Gastroesophageal sphincter (tissue), 4 donors: ENCODE measurements at places on chromosomes 2 and 18.

DNA sequence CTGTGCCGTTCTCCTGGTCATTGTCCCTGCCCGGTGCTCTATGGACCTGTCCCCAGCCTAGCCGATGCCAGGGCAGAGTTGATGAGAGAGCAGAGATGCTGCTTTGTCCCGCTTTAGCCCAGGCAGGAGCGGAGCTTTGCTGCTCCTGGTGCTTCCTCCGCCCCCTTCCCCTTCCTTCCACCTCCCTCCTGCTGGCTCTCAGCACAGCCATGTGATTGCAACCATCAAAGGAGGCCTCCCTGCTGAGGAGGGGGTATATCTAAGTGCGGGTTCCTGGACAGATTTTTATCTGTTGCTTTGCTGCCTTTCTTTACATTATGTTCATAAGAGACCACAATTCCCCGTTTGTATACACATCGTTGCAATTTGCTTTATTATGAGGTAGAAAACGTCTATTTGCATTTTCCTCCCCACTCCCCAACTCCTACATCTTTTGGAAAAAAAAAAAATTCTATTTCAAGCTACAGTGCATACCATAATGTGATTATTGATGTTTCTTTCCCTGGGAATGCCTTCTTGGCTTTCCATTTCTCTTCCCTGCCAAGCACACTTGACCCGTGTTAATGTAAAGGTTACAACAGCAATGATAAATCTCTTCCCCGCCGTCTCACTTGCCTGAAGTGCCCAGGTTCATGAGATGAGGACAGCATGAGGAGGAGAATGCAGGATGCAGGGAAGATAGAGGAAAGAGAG lies 25.4 kb downstream of the ALPK2 start:
- no peak for ATAC-seq

DNA sequence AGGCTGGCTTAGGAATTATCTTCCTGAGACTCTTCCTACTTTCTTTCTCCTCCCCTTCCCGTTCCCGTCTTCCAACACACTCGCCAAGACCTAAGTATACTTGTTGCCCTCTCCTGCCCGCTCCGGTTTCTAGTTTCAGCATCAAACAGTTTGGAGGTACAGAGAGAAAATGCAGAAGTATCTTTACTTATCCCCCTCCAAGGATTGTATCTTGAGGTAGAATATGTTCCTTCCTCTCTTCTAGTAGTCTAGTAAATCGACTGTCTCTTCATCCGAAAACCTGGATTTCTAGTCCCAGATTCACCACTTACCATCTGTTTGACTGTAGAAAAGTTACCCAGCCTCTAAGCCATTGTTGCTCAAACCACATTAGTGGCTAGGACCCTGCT lies 755 bp downstream of the EIF4E2 start:
- ATAC-seq, result no peak

DNA sequence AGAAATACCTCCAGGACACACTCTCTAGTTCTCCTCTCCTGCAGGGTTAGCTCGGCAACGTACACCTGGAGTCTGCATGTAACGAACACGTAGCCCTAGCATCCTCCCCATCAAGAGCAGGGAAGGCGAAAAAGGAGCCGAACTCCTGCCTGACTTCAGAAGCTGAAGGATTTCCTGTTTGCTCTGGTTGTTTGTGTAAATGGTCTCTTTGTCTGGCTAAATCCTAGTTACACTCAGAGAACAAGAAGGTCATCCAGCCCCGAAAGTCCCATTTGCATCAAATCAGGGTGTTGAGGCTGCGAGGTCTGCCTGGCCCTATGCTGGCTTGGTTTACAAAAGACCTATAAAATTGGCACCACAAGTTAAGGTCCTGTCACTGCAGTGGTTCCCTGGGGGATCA lies 66.4 kb upstream of the POMC start:
- no peak for ATAC-seq

- no peak for ATAC-seq
Observed at GRCh38 chr2:8322634-8323033, 359.2 kb upstream of the ID2 start.

DNA sequence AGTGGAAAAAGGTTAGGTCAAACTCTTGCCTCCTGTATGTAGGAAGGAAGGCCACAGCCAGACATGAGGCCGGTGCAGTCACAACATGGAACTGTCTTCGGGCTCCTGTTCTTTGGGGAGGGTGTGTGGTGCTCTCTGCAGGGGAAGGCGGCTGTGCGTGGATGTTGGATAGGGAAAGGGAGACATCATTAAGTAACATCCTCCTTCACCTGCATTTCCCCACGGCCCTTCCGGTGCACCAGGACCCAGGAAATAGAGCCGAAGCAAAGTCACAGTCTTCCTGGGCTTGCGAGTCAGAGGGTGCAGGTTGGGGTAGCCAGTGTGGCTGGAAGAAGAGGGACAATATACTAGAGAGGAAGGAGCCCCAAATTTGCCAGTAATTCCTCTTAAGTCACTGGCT lies 78.9 kb upstream of the SMAD7 start:
- ATAC-seq, result no peak

DNA sequence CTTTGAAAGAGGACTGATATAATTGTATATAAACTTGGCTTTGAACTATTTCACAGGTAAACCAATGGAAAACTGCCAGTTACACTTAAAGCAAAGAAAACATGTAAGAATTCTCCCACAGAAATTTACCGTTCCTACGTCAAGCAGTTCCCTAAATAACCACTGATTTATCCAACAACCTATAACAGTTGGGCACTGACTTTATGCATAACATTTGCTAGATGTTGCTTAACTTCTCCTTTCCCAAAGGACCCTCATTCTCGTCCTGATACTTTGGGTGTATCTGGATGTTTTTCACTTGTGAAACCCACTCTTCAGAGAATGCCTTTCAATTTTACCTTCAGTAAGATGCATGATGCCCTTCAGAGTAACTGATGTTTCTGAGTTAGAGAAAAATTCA lies 43.8 kb downstream of the STAT1 start:
- ATAC-seq, result no peak

DNA sequence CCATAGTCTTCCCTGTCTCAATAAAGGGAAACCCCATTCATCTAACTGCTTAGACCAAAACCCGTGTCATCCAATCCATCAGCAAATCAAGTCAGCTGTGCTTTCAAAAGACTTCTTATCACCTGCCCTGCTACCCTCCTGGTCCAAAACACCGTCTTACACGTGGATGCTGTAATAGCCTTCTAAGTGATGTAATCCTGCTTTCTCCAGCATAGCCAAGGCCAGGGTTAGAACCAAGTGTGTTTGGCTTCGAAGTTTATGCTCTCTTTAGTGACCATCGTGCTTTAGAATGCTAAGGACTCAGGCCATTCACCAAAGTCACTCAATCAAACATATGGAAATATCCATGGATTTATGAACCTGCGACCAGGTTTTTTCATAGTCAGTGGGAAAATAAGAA lies 25.5 kb downstream of the NEB start:
- ATAC-seq, result no peak

DNA sequence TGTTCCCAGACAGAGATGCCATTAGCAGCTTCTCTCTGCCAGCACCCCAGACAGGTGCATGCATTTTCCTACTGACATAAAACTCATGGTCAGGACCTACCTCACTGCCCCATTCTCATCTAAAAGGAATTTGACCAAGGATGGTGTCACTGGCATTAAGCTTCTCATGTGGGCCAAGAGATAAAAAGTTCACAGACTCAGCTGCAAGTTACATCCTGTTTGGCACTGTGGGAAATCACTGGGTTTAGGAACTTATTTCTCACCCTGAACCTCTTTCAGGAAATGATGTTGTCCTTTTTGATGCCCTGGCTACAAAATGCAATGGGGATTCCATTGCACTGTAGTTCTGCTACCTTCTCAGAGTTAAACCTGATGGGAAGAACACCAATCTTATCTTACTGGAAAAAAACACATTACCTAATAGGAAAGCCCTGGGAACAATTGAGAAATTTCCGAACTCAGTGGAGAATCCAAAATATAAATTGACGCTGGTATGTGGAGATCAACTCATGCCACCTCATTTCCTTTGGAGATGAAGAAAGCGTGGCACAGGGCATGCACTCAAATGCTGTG lies 252.1 kb upstream of the COPS8 start:
- peak; percentile 31 for ATAC-seq

- ATAC-seq, result no peak
Observed at GRCh38 chr2:54585136-54585733, 129.1 kb downstream of the SPTBN1 start.

DNA sequence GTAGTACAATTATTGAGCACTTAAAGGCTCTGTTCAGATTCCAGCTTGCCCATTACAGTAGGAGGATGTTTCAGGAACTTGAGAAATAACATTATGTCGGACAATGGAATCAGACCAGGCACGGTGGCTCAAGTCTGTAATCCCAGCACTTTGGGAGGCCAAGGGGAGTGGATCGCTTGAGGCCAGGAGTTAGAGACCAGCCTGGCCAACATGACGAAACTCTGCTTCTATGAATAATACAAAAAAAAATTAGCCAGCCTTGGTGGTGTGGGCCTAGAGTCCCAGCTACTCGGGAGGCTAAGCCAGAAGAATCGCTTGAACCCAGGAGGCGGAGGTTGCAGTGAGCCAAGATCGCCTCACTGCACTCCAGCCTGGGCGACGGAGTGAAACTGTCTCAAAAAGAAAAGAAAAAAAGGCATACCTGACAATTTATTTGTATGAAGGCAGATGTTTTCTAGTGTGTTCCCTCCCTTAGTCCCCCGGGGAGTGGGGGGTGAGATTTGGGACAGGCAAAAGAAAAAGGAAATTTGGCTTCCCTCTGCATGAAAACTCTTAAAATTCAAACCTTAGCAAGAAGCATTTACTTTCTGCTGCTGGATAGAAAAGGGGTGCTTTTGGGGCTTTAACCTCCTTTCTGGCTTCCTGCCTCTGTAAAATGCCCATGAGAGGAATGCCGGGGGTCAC lies 13.7 kb upstream of the ZNF532 start:
- peak; percentile 72 for ATAC-seq

GRCh38 chr18:44805176-44805575 lies 124.5 kb downstream of the SETBP1 start:
- no peak for ATAC-seq

- ATAC-seq, result no peak
Observed at GRCh38 chr2:111116011-111116746, 4.5 kb upstream of the BCL2L11 start.

GRCh38 chr2:234324116-234324515 lies 172.8 kb downstream of the ARL4C start:
- ATAC-seq, result no peak

DNA sequence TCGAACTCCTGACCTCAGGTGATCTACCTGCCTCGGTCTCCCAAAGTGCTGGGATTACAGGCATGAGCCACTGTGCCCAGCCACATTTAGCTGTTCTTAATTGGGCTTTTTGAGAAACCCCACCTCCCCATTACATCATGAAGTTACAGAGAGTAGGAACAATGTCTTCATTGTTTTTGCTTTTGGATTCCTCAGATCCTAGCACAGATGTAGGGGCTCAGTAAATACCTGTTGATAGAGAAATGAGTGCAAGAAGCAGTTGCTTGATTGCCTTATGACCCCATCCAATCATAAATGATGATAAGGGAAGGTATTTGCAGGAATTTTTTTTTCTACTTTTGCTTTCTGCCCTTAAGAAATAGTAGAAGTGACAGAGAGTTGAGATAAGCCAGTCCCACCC lies 25.4 kb downstream of the GREB1L start:
- ATAC-seq, result no peak

GRCh38 chr2:134634054-134634753 lies 84.6 kb downstream of the TMEM163 start:
- no peak for ATAC-seq

GRCh38 chr2:144707736-144708326 lies 187.9 kb upstream of the ZEB2 start:
- ATAC-seq, result no peak

GRCh38 chr2:118014492-118014824 lies 588 bp upstream of the CCDC93 start:
- no peak for ATAC-seq

GRCh38 chr2:54954705-54955357 lies 95.4 kb downstream of the RTN4 start:
- ATAC-seq, result no peak

DNA sequence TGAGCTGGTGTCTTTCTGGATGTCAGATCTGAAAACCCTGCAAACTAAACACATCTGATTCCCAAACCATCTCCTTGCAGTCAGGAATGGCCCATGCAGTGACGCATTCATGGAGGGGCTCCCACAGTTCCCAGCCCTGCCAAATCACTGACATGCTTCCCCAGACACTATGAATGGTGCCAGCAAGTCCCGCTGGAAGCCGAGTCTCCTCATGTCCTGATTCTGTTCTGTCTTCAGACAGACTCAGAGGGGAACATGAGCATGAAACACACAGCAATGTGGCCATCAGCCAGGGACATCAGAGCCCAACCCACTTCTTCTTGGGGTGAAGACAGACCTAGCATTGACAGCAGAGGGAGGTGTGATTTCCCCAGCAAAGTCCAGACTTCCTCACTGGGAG lies 83.7 kb downstream of the TTC32 start:
- no peak for ATAC-seq

GRCh38 chr18:79934311-79935097 lies 16.9 kb downstream of the SLC66A2 start:
- ATAC-seq, result peak; percentile 22

GRCh38 chr2:129762386-129763189 lies 216.9 kb upstream of the RAB6C start:
- ATAC-seq, result no peak

GRCh38 chr18:56468396-56468795 lies 170.0 kb downstream of the TXNL1 start:
- peak; percentile 49 for ATAC-seq

GRCh38 chr2:27606611-27607010 lies 22.2 kb downstream of the CCDC121 start:
- no peak for ATAC-seq

GRCh38 chr2:168543037-168543436 lies 87.0 kb downstream of the CERS6 start:
- no peak for ATAC-seq

- no peak for ATAC-seq
Observed at GRCh38 chr2:124027182-124027581, 2.1 kb downstream of the CNTNAP5 start.

GRCh38 chr2:124241-124880 lies 78.1 kb upstream of the FAM110C start:
- peak; percentile 46 for ATAC-seq

- ATAC-seq, result no peak
Observed at GRCh38 chr2:130790804-130791616, 35.7 kb downstream of the AMER3 start.

DNA sequence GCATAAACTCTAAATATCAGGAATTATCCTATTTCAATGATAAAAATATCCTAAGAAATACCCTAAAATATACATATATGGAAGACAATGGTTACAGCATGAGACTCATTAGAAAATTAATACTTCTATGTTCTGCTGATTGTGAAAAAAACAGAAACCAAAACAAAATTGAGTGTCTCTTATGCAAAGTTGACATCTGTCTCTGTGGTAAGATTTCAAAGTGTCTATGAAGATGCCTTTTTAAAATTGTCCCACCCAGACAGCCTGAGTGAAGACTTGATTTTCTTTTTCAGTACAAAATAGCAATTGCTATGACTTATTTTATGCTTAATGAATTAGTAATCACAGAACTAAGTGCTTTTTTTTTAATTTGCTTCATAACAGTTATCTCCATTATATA lies 1368.4 kb upstream of the LRRTM1 start:
- ATAC-seq, result no peak
